ENCODE measurements at places on chromosomes 6 and 20.

- DNase-seq = no peak
These were observed 16.9 kb upstream of the ANGPT4 start for GRCh38 chr20:933029-933428.

DNA sequence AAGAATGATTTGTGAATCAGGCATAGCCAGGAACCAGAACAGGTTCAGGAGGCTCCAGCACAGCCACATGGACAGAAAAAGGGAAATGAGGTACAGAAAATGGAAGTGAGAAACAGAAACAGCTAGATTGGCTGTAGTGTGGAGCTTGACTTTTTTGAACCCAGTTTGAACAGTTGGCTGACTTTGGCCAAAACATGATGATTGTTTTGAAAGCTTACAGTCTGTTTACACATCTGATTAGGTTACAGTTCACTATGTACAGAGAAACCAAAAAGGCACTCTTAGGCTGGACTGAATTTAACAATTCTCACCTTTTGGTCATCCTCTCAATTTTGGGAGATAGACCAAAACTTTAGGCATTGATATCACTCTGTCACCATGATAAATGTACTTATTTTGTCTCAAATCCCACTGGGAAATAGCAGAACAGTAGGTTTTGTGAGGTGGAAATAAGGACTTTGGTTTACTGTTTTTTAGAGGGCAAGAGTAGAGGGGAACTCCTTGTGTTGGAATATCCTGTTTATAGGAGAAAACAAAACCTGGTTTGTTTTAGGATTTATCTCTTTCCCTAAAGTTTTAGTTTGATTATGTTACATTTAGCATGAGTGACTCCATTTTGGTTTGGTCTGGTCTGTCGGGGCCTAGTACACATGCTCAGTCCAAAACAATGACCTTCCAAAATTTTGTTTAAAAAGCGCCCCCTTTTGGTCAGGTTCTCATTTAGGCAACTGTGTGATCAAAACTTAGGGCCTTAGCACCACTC lies 123.1 kb downstream of the OLIG3 start:
- no peak for DNase-seq

DNA sequence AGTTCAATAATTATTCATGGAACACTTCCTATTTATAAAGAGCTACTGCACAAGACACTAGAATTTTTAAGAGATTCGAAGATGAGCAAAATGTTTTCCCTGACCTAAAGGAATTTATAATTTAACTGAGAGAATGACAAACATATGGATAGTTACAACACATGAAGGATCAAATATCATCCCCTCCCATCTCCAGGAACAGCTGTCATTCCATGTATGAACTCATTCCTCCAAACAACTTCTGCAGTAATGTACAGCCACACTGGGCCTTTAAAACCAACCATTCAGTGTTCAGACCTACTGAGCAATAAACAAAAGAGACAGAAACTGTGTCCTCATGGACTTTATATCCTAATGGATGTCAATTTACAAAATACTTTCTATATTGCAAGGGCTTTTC lies 87.8 kb downstream of the KIF16B start:
- no peak for DNase-seq

DNA sequence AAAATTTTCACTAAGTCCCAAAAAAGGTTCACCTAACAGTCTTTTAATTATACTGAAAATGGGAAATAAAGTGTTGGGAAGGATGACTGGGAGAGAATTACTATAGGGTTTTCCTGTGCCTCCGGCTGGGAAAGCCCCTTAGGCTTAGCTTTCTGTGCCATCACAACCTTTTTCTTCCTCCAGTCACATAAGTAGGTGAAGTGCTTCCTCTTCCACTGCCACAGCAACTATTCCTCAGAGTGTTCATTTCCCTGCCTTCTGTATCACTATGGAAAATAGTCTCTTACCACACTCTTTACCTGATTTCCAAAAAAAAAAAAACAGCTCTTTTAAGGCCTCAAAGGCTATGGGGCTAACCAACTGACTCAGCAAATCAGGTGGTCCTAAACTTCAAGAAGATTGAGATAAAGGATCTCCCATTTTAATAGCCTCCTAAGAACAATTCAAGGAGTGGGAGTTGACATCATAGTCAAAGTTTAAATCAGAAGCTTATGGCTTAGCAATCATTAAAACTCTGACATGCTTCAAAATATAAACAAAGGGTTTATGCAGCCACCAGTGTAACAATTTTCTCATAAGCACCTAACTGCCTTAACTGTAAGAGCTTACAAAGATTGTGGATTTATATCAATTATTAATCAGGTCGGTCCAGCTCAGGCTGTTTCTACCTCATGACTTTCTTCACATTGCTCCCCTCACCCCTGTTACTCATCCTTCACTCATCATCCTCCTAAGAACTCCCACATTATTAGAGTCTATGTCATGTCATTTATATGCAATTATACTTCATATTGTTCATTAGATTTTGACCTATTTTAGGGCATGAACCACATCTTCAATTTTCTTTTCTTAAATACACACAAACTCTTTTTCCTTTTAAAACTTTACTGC lies 95.3 kb downstream of the RNGTT start:
- DNase-seq = no peak

DNA sequence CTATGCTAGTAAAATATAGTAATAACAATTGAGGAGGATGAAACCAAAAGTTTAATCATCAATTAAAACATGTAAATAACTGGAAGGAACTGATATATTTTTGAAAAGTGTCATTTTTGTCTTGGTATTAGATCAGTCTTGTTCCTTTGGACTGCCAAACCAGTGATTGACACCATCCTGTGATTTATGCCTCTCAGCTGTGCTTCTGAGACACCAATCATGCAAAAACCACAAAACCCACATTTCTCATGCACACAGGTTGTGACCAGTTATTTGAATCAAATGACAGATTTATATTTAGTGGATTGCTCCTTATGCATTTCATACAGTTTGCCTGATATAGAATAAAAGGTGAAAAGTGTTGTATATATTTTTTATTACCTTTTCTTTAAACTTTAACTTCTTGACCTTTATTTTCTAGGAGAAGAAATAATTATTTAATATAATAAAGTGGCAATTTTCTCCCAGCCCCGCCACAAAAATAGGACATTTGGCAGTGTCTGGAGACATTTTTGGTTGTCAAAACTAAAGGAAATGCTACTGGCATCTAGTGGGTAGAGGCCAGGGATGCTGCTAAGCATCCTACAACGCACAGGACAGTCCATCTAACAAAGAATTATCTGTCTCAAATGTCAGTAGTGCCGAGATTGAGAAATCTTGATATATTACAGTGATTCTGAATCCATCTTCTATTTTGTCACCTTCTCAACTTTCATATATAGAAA lies 383.6 kb downstream of the BCKDHB start:
- no peak for DNase-seq

DNA sequence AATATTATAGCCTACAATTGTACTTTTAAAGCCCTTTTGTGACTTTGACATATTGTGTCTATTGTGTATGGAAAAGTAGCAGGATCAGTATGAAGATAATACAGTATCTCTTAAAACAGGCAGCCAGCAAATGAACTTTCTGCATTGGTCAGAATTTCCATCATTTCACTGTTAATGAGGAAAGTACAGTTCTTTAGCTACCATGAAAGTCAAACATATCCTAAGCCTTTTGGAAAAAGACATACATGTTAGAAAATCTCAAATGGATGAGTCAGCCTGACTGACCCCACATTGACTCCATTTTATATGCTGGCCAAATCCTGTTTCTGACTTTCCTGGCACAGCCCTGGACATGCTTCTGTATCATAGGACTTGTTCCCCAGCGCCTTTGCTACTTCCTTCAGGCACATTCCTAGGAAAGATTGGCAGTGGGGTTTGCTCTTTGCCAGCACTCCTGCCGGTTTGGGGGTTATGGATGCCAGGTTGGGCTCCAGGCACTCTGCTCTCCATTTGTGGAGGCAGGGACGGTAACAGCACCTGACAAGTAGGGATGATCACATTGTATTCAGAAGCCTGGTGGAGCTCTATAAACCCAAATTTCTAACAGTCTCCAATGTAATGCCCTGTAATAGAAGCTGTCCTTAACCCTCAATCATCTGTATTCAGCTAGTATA lies 43.7 kb downstream of the TOP1 start:
- DNase-seq = no peak

DNA sequence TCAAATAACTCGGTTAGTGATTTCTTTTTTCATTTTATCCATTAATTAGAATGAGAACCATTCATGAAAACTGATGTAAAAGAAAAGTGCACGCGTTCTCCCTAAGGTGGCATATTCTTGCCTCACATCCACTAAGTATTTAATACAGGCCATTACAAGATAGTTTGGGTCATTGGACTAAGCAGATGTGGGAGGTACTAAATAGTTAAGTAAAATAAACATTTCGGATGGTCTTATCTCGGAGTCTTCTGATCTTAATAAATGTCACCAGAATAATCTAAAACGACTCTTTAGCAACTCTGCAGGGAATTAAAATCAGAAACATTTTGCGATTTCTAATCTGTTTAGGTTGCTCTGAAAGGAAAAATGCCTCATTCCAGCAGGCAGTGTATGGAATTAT lies 78.7 kb downstream of the RFX6 start:
- no peak for DNase-seq

GRCh38 chr6:93394471-93394870 lies 24.9 kb downstream of the EPHA7 start:
- no peak for DNase-seq

GRCh38 chr20:63310265-63310991 lies 17.4 kb downstream of the COL20A1 start:
- DNase-seq = no peak

GRCh38 chr6:169326067-169326799 lies 72.6 kb upstream of the THBS2 start:
- no peak for DNase-seq

DNA sequence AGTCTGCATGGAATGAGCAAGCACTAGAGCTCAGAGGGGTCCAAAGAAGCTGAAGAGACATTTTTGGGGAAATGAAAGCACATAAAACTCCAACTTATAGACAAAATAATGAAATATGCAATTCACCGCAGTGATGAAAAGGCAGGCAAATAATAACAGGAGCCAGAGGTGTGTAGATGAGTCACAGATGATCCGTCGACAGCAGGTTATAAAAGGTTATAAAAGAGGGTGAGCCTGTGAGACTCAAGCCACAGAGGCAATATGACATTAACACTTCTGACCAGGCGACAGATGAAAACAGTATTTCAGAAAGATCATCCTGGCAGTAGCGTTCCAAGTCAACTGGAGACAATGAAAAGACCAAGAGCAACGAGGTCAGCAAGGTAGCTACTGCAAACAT lies 35.8 kb upstream of the ANKRD60 start:
- no peak for DNase-seq

All from stimulated activated CD4-positive, alpha-beta T cell treated with anti-CD3 and anti-CD28 coated beads, Interleukin-4, amount 100 ng/mL, for 24 hours (primary cell).